ENCODE measurements at places on chromosomes 5 and 9.

DNA sequence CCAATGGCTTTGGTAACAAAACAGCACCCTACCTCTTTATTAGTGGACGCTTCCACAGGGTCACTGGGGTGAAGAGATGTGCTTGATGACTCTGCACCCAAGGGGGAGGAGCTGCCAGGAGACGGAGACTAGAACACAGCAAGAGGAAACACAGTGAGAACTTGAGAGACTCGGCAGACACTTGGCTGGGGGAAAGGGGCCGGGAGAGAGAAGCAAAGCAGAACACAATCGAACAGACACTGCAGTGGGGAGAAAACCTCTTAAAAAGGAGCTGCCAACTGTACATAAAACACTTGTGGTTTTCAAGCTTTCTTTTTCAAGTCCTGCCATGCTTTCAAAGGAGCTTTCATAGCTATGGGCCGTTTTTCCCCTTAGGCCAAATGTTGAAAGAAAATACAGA is 151.0 kb downstream of the ENTREP1 start:
- no peak for DNase-seq

DNA sequence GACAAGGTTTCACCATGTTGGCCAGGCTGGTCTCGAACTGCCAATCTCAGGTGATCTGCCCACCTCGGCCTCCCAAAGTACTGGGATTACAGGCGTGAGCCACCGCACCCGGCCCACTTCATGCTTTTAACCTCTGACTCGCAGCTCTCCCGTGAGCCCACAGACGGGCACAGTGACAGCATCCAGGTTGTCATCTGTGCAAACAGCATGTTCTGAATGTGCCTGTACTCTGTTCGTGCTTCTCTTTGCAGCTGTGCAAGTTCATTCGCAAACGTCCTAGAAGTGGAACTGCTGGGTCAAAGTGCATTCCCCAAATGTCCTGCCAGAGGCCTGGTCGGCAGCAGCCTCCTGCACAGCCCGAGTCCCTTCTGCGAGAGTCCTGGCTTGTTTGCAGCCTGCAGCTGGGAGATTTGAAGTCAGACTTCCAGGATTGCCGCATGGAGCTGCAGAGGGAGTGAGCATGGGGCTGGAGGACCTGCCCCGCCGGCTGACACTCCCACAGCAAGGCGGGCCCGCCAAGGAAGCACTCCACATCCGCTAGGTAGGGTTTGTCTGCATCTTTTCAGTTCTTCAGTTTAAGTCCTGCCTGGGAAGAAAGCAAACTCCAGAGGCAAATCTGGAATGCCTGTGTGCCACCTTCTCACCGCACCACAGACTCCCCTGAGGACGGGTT is 3.4 kb downstream of the BRD3OS start:
- no peak for DNase-seq

DNA sequence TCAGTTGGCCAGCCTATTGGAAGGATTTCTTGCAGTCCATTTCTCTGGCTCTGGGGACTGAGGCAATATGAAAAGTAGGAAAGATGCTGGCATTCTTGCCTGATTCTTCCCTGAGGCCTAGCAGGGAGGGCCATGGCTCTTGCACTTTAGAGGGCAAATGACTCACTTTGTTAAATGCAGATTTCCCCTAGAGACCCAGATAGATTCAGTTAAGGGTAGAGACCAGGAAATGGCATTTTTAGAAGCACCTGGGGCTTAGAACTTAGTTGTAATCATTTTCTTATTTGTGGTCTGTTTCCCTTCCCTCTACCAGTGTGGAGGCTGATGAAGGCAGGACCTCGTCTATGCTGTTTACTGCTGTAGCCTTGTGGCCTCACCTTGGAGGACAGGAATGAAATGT is 112.8 kb upstream of the NR3C1 start:
- DNase-seq = no peak

DNA sequence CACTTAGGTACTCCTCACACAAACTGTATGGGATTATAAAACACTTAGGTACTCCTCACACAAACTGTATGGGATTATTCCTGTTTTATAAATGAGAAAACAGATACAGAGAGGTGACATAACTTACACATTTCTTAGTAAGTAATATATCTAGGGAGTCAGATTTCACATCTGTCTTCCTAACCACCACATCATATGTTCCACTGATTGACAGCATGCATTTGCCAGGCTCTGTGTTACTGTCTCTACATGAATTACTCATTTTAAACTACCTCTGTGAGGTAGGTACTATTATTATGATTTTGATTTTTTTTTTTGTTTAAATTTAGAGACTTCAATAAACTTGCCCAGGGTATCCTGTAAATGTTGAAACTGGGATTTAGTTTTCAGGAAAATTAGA is 232.7 kb downstream of the CCDC171 start:
- DNase-seq = no peak
